ENCODE measurements at places on chromosomes 7 and 10.

DNA sequence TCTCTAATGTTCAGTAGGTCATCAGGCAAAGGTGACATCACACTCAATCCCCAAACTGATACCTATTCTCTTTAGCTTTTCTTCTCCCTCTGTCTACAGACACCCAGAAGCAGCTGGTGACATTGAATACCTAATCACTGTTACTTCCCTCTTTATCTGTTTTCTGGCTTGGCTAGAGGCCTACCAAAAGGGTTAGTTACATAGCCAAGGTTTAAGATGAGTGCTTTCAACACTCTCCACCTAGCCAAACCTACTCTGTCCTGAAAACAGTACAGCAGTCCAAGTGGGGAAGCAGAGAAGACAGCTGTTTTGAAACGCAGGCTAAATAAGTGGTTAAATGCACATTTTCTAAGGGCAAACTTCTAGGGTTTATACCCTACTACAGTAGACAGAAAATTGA is 39.4 kb downstream of the CCNJ start:
- no peak for DNase-seq

GRCh38 chr10:69405221-69405620 is 11.5 kb downstream of the TACR2 start:
- DNase-seq = no peak

GRCh38 chr7:143303733-143304132 is 12.2 kb upstream of the CLCN1 start:
- no peak for DNase-seq

GRCh38 chr10:92508866-92509265 is 65.0 kb downstream of the IDE start:
- DNase-seq = no peak

GRCh38 chr10:26081459-26081858 is 135.1 kb upstream of the GAD2 start:
- no peak for DNase-seq

GRCh38 chr7:66344166-66344565 is 139.0 kb downstream of the TPST1 start:
- DNase-seq = no peak

GRCh38 chr10:94524146-94524545 is 21.4 kb upstream of the HELLS start:
- no peak for DNase-seq

GRCh38 chr7:99827040-99827778 is 604 bp upstream of the CYP3A43 start:
- no peak for DNase-seq

DNA sequence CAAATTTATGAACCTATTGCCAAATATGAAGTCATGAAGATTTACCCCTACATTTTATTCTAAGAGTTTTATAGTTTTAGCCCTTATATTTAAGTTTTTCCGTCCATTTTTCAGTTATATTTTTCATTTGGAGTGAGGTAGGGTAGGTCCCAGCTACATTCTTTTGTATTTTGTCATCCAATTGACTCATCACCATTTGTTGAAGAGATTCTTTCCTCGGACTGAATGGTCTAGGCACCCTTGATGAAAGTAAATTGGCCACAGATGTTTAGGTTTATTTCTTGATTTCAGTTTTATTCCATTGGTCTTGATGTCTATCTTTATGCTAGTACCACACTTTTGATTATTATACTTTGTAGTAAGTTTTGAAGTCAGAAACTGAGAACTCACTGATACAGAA is 22.7 kb downstream of the CYP2C19 start:
- DNase-seq = no peak

DNA sequence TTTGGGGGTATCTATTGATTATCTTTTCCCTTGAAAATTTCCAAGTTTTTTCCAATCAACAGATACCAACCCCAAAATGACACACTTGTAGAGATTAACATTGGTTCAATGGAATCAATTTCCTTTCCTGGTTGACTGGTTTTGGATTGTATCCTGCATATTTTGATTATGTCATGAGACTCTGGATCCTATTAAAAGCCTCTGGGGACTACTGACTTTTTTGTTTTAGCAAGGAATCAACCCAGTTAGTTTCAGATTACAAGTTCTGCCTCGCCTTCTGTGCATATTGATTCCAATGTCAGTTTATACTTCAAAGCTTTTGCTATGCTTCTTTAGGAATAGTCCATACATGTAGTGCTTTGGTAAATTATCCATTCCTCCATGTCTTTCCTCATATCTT is 29.2 kb downstream of the COPG2 start:
- no peak for DNase-seq

DNA sequence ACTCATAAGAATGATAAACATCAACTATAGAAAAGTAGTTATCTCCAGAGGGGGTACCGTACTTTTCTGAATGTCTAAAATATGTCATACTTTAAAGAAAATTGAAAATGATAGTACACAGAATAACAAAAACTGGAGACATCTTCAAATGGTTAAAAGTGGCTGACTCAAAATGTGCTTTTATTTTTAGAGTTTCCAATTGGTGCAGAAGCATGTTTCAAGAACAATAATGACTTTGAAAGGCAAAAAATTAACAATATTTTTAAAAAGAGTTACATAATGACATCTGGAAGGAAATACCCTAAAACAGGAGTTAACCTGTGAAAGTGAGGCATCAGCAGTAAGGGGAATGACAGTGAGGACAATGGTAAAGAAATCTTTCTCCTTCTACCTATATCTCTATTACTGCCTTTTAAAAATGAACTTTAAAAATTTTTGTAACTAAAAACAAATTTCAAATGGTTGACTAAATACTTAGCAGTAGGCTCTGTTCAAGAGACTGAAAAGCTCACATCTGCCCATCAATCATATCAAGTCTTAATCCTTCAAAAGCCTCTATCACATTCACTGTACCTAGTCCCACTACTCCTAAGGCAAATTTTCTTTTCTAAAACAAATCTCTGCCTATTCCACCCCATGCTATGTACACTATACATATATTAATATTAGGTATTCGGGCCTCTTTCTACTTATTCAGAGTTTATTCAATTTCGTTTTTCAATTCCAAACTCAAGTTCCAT is 3.0 kb downstream of the ASZ1 start:
- DNase-seq = no peak

DNA sequence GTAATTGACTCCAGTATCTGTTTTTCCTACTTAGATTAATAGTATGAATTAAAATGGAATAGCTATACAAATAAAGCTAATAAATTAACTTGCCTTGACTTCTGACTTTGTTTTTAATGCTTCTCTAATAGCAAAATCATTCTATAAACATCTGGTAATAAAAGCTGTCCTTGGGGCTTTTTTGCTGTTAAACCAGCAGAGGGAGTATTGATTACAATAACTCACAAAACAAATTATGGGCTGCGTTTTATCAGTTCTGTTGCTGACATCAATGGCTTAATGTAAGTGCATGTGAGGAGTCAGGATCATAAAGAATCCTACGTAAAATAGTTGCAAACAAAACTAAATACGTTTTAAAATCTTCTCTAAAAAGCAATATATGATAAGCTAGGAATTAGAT is 667.8 kb downstream of the PCDH15 start:
- no peak for DNase-seq

DNA sequence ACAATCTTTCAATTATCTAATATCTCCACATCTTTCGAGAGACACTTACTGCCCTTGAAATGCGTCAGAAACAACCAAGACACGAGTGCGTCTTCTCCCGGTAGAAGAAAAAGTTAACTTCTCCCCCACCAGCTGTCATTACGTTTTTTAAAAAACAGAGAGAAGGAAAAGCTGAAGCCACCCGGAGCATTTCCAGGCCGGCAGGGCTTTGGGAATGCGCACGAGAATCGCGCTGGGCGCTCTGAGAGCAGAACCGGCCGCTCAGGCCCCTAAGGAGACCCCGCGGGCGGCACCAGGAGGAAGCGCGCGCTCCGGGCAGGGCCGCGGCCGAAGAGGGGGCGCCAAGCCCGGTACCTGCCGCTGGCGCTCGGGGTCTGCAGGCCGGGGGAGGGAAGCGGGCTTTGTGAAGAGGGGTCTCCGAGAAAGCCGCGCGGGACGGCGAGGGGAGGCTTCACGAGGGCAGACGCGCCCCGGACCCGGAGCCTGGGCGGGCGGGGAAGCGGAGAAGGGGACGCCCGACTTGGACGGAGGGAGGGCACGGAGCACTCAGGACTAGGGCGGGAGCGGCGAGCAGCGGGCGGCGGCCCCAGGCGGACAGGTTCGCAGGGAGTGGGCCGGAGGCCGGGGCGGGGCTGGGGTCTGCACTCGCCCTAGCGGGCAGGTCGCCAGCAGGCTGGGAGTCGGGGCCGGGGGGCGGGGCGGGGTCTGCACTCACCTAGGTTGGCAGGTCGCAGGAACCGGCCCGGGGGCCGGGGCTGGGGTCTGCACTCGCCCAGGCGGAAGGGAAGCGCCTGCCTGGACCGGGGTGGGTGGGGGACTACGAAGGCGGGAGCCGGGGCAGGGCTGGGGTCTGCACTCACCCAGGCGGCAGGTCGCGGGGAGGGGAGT is 932 bp downstream of the ESYT2 start:
- DNase-seq = no peak

- no peak for DNase-seq
Measured at GRCh38 chr7:81577642-81578340, 192.1 kb downstream of the HGF start.

DNA sequence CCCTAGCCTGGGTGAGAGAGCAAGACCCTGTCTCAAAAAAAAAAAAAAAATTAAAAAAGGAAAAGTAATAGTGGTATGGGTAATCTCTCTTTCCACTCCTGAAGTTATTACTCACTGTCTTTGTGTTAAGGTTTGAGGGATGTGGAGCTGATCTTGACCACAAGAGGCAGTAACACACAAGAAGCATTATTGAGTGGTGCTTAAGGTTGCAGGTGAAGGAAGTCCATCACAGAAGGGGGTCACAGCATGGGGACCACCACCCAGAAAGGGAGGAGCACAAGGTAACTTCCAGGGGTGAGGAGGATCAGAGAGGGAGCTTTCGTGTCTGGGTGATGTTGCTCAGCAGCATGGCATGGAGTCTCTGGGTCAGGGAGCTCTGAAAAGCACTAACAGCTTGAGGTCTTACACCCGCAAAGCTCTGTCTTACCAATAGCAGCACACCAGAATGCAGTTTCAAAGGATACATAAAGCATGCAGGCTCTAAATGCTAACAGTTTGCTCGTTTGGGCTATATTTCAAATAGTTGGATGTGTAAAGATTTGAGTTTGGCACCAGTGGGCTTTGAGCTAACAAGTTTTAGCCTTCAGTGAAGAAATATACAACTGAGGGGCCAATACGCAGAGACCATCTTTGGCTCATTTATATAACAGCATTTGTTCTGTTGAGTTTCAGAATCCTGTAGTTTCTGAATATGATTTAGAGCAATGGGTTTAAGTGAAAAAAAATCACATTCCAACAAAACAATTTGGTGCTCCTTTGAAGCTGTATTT is 100.4 kb upstream of the DNAJC1 start:
- no peak for DNase-seq

- DNase-seq = no peak
Measured at GRCh38 chr7:27106181-27106900, 3.9 kb upstream of the HOXA2 start.

GRCh38 chr7:24922099-24922773 is 57.7 kb downstream of the OSBPL3 start:
- DNase-seq = no peak

- no peak for DNase-seq
Measured at GRCh38 chr7:55483046-55483445, 89.3 kb downstream of the VOPP1 start.

GRCh38 chr7:39075210-39075609 is 97.5 kb downstream of the POU6F2 start:
- DNase-seq = no peak

GRCh38 chr7:103240806-103241205 is 56.4 kb upstream of the PMPCB start:
- DNase-seq = no peak

- no peak for DNase-seq
Measured at GRCh38 chr7:69448071-69448470, 150.2 kb upstream of the AUTS2 start.

- no peak for DNase-seq
Measured at GRCh38 chr10:110754375-110755105, 110.4 kb downstream of the RBM20 start.

DNA sequence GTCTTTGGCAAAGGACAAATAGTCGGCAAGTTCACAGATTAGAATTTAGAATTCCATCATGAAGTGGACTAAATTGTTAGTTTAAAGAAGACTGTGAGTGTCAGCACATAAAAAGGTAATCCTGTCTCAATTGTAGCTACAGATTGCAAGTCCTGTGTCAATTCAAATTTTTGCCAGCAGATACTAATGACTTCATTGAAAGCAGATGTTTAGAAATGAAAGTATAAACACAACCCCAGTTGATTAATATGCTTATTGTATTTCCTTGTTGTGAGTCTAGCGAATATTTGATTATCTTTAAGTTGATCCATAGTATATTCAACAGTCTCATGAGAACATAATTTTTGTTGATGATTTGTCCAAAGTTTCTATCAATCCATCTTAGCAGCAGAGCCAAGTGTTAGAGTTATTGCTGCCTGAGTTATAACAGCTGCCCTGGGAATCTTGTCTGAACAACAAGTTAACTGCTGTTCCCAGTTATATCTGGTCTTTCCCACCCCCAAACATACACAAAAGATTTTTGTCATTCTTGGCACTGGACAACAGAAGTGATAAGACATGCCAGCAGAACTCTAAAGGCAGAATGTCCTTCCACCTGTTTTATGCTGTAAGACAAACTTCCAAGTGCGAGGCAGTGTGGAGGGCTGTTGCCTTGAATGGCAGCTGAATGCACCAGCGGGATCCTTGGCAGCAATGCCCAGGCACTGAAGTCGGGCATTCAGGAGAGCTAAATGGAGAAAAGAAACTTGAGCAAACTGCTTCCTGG is 21.3 kb upstream of the HERPUD2 start:
- DNase-seq = no peak

DNA sequence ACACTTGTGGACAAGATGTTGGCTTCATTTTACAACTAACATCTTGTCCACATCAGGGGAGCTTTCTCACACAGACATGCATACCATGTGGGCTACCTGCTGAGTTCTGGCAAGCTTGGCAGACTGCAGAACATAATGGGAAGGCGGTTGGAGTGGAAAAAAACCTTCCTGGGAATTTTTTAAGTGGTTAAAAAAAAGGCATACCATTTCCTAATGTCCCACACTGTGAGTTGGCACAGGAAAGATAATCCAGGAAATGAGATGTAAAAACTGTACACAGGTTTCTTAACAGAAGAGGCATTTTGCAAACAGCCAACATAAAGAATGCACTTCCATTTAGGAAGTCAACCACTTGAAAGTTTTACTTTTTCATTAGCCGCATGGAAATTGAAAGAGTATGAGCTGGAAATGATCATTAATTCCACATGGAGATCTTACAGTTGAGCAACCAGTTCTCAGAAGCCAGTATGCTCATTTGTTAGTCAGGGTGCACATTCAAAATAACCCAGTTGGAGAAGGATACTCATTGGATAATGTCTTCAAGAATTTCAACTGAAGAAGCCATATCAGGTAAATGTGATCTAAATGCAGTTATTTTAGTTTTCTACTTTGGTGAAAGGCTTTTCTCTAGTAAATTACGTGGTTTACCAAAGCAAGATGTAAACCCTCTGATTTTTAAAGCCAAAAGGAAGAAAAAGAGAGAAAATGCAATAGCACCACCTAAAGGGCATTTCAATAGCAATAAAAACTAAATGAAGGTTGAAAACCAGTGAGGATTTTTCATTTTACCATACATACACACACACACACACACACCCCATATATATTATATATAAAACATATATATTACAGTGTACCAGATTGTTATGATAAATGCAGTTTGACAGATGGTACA is 194.0 kb downstream of the TAX1BP1 start:
- DNase-seq = no peak

- DNase-seq = no peak
Measured at GRCh38 chr7:127107601-127108007, 145.1 kb downstream of the GRM8 start.
